ENCODE measurements at places on chromosomes 5 and 9.

DNA sequence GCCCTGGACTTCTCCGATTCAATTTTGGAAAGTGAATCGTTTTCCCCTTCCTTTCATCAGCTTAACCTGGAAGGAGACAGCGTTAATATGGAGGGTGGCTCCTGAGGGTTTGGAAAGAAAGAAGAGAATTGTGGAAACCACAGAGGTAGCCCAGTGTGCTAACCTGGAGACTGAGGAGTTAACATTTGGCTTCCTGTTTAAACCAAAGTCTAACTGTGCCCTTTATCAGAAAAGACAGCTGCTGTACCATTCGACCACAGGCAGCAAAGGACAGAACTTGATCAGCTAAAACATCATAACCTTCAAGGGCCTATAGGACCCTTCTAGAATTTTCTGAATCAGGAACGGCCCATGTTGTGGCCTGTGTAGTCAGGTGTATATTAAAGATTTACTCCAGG, 735 bp downstream of the IDNK start:
- DNase-seq: no peak

DNA sequence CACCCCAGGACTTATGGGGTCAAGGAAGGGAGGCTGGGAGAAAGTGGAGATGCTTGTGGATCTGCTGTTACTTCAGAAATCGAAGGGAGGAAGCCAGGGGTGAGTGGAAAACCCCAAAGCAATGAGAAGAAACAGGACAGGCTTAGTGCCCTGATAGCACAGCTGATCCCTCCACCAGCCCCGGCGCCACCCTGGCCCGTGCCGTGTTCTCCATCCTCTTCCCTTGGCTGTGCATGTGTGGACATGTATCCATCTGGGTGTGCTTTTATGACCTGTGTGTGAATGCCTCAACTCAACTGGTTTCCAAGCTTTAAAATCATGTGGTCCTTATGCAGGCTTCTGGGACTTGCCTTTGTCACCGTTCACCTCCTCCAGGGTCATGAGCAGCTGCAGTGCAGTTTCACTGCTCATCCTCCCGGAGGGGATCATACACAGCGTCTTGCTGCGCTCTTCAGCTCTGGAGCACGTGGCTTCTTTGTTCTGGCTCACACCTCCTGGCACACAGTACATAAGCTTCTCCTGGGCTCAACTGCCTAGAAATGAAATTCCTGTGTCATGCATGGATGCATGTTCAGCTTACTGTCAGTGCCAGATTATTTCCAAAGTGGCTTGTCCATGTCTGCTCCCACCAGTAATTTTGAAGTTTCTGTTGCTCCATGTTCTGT, 58.2 kb downstream of the IPPK start:
- no peak for DNase-seq

DNA sequence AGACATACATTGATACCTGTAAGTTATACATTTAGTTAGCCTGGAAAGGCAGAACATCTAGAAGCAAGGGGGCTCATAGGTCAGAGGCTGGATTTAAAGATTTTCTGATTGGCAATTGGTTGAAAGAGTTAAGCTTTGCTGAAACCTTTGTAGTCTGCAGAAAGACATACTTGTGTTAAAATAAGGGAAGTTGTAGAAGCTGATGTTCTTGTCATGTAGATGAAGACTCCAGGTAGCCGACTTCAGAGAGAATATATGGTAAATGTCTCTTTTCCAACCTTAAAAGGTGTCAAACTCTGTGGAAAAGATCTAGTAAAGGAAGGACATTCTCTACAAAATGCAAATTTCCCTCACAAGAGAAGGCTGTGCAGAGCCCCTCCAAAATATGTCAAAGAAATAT, 62.9 kb upstream of the ADAMTS16 start:
- no peak for DNase-seq

- no peak for DNase-seq
Measured at GRCh38 chr5:77915346-77915745, 139.2 kb upstream of the TBCA start.

DNA sequence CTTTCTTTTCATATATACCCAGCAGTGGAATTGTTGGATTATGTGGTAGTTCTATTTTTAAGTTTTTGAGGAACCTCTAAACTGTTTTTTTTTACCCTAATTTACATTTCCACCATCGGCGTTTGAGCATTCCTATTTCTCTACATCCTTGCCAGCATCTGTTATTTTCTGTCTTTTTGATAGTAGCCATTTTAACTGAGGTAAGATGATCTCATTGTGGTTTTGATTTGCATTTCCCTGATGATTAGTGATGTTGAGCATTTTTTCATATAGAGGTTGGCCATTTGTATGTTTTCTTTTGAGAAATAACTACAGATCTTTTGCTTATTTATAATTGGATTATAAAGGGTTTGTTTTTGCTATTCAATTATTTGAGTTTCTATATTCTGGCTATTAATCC, 71.7 kb upstream of the TNC start:
- no peak for DNase-seq

DNA sequence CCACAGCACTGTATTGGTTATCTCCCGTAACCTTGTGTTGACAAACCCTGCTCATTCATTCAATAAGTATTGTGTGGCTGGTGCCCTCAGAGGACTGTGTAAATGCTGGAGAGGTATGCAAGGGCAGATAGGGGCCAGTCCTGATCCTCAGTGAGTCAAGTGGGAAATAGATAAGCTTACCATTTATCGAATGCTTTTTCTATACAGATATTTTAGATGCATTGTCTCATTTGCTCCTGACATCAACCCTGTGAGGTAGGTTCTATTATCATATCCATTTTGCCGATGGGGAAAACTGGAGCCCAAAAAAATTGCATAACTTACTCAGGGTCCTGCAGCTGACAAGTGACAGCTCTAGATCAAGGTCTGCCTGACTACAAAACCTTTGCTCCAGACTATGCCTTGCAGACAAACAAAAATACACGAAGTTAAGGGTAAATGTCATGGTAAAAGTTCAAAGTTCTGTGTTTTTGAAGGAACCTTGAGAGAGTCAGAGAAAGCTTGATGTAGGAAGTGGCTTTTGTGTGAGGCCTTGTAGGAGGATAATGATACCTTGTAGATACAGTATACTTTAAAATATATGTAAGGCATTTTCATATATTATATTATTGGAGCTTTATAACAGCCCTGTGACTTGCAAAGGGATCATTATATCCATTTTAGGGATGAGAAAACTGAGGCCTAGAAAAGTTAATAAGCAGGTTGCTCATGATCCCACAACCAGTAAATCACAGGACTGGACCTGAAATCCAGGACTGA, 22.7 kb downstream of the CYFIP2 start:
- DNase-seq: no peak

Measured in activated CD4-positive, alpha-beta T cell treated with anti-CD3 and anti-CD28 coated beads for 4 hours (primary cell).